Stimulated activated CD8-positive, alpha-beta memory T cell treated with anti-CD3 and anti-CD28 coated beads, Interleukin-15, amount 100 ng/mL, for 1 hour (primary cell): ENCODE measurements at places on chromosomes 5 and 9.

- DNase-seq: no peak
Observed at GRCh38 chr5:89498699-89499098, 615.7 kb upstream of the MEF2C start.

- no peak for DNase-seq
Observed at GRCh38 chr9:96420468-96421219, 2.5 kb upstream of the ZNF367 start.

DNA sequence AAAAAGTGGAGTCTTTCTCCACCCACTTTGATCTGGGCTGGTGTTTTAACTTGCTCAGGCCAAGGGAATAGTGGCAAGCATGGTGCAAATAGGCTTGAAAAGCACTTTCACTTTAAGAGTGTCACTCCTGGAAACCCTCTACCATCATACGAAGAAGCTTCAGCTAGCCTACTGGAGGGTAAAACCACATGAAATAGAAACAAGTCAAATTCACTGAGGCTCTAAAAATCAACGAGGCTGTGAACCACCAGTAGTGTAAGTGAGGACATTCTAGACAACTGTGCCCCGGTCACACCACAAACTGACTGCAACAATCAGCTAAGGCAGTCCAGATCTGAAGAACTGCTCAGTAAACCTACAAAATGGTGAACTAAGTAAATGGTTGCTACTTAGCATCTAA lies 2366.3 kb upstream of the C9orf72 start:
- no peak for DNase-seq

GRCh38 chr5:110916381-110917049 lies 155.0 kb upstream of the TSLP start:
- DNase-seq: no peak

- no peak for DNase-seq
Observed at GRCh38 chr9:128643519-128644300, 12.9 kb downstream of the DYNC2I2 start.

- no peak for DNase-seq
Observed at GRCh38 chr9:137299938-137300337, 2.1 kb downstream of the NRARP start.

DNA sequence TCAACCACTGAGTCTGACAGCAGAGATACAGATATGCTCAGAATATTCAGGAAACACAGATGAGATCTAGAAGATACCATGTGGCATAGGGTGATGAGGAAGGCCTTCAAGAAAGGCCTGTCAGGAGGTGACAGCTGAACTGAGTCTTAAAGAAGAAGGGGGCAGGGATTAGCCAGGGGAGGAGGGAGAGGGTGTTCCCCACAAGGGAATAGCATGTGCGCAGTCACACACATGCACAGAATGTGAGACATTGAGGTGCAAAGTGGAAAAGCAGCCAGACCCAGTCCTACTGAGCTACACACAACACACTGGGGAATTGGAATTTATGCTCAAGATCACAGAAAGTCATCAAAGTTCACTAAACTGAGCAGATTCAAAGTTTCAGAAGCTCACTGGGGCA lies 3.0 kb upstream of the SLC25A48 start:
- no peak for DNase-seq

GRCh38 chr5:3843706-3844105 lies 248.1 kb downstream of the IRX1 start:
- no peak for DNase-seq

DNA sequence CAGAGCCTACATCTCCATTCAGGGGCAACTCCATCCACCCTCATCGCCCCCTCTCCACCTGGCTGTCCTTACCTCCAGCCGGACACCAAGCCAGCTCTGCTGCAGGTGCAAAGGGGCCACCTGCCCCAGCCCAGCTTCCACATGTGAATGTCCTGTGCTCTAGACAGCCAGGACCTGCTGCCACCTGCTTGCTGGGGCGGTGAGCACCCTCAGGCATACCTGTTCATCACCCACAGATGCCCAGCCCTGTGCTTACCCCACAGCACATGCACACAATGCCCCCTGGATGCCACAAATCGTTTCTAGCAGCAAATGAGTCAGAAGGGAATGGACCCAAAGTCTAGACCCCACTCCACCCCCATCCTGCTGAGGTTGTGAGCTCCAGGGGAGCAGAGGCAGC lies 13.3 kb upstream of the NKD2 start:
- DNase-seq: no peak

DNA sequence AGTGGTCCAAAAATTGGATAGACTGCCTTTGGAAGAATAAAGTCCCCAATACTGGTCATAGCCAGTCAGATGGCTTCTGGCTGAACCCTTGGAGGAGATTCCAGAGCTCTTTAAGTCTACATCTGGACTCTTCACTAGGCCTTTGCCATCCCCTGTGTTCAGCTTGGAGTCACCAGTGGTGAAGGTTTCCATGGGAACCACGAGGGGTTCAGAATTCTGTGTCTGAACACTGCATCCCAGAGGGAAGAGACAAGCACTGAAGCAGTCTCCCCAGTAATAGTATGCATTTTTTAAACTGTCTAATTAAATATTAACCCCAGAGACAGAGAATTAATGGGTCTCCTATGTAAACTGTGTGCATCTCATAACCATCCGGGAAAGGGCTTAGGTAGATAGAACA lies 38.2 kb downstream of the POU4F3 start:
- DNase-seq: no peak

DNA sequence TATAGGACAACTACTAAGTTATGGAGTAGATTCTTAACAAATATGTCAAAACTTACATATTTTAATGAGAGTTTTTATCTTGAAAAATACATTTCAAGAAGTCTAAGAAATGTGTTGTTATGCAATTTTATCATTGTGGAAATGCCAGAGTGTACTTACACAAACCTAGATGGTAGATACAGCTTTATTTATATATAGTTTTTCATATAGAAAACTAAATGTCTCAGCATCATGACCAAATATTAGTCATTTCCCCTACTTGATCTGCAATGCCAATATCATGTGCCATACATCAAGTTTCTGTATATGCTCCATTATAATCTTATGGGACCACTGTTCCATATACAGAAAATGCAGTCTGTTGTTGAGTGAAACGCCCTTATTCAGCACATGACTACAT lies 28.7 kb downstream of the CAST start:
- DNase-seq: no peak

- peak; percentile 78 for DNase-seq
Observed at GRCh38 chr5:172716796-172717313, 54.1 kb downstream of the DUSP1 start.

GRCh38 chr5:39502704-39503103 lies 77.9 kb upstream of the DAB2 start:
- DNase-seq: no peak

- DNase-seq: no peak
Observed at GRCh38 chr9:136575626-136576268, 29.9 kb upstream of the NOTCH1 start.
